Activated CD4-positive, CD25-positive, alpha-beta regulatory T cell (primary cell): ENCODE measurements at places on chromosomes 12 and 14.

DNA sequence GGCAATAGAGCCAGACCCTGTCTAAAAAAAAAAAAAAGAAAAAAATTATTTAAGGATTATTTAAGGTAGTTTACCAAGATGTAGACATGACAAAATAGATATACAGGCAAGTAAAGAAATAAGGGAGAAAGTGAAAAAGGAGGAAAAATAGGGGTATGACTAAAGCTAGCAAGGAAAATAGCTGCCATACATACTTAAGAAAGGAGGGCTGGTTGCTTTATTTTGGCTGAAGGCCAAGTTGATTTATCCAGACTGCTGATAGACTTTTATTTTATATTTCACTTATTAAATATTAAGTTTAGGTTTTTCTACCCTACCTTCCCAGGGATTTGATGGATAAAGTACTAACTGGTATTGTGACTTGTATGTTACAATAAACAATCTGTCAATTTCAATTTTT is 8.3 kb upstream of the AEBP2 start:
- DNase-seq, result no peak

GRCh38 chr12:8823565-8824300 is 1.3 kb downstream of the A2ML1 start:
- DNase-seq, result no peak

DNA sequence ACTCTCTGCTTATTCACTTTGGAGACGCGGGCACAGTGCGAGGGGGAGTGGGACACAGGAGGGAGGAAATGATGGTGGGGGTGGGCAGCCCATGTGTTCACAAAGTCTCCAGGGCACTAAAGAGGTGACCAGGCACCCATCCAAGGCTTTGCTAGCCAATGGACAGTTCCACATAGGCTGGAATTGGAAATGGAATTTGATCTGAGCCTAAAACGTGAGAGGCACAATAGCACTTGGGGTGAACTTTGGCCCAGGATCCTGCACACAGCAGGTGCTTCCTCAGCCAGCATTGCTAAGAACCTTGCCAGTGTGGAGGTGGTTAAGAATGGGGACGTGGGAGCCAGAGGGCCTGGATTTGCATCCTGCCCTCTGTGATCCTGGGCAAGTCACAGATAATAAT is 193.8 kb downstream of the CHST11 start:
- no peak for DNase-seq

GRCh38 chr12:48067250-48067938 is 38.5 kb downstream of the SENP1 start:
- DNase-seq, result no peak

- no peak for DNase-seq
Observed at GRCh38 chr12:54954228-54954627, 30.3 kb downstream of the TESPA1 start.

DNA sequence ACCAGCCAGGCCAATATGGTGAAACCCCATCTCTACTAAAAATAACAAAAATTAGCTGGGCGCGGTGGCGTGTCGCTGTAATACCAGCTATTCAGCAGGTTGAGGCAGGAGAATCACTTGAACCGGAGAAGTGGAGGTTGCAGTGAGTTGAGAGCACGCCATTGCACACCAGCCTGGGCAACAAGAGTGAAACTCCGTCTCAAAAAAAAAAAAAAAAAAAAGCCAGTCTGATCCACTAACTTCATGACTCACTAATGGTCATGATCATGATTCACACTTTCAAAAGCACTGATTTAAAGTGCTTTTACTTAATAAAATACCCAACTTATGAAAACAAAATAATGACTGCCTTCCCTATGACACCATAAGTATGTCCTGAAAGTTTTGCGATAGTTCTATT is 38.4 kb upstream of the CPM start:
- DNase-seq, result no peak

GRCh38 chr12:24770821-24771220 is 178.1 kb downstream of the BCAT1 start:
- DNase-seq, result no peak

DNA sequence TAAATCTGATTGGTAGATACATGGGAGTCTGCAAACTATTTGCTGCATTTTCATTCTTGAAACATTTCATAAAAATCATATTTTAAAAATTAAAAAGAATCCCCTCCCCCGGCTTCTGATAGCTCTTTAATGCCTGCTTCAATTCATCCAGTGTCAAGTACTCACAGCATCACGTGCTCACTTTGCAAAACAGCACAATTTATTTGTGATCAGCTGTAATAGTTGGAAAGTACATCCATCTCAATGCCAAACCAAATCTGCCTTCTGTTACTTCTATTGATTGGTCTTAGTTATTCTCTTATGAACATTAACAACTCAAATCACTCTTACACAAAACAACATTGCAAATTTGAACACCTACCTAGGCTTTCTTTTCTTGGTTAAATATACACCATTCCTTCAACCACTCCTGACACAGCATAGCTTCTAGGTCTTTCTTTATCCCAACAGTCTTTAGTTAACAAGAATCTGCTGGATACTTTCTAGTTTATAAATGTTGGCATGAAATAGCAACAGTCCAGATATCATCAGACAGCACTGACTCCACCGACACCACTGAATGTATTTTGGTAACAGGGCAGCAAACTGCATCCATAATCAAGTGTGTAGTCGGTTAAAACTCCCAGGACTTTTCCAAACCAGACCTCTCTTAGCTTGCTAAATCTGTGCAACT is 58.0 kb downstream of the PARP11 start:
- no peak for DNase-seq

GRCh38 chr12:124680863-124681778 is 113.7 kb upstream of the NCOR2 start:
- DNase-seq, result no peak

- DNase-seq, result no peak
Observed at GRCh38 chr14:89473569-89473968, 56.5 kb upstream of the FOXN3 start.

- no peak for DNase-seq
Observed at GRCh38 chr14:99242816-99243721, 28.9 kb downstream of the BCL11B start.

GRCh38 chr12:56084958-56085543 is 5.1 kb downstream of the ERBB3 start:
- DNase-seq, result no peak

DNA sequence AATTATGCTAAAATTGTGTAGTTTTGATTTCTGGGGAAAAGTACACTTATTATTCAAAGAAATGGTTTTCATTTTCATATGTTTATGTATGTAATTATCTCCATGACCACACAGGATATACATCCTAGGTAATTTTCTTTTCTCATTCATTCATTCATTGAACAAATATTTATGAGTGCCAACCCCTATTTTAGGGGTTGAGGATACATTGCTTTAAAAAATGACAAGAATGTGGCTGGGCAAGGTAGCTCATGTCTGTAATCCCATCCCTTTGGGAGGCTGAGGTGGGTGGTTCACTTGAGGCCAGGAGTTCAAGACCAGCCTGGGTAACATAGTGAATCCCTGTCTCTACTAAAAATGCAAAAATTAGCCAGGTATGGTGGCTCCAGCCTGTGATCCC is 40.9 kb downstream of the SGPP1 start:
- DNase-seq, result no peak

- no peak for DNase-seq
Observed at GRCh38 chr14:99028521-99028920, 243.5 kb downstream of the BCL11B start.
